ENCODE measurements at places on chromosomes 2 and 18.

GRCh38 chr2:11498543-11499034 lies 32.6 kb upstream of the E2F6 start:
- no peak for DNase-seq

DNA sequence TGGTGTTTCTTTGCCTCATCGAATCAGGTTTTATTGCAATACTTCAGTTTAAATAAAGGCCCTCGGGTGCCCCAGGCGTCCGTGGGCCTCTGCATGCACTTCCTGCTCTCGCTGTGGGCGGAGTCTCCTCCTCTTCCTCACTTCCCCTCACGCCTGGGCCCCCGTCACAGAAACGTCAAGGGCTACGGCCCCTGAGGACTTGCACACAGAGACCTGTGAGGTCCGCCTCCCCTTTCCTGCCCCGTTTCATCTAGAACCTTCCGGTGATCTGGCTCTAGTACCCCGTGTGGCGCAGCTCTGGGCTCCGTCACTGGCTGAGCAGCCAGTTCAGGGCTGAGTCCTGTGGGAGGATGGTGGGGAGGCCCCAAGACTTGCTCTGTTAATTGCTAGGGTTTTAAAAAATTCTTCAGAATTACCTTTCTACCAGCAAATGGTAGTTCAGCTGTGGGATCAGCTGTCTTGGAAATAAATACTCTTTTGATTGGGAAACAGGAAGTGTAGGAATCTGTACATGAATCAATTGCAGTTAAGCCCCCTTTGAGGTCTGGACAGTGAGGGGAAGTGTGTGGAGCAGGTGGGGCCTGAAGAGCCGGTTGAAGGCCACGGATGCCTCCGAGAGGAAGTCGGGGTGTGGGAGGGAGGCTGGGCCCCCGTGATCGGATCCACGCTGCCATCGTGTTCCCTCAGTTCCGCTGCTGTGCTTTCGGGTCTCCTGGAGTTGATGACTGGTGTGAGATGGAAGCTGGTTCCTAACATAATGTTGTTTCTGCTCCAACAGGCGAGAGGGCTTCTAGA lies 10.2 kb downstream of the NFATC1 start:
- DNase-seq, result no peak

DNA sequence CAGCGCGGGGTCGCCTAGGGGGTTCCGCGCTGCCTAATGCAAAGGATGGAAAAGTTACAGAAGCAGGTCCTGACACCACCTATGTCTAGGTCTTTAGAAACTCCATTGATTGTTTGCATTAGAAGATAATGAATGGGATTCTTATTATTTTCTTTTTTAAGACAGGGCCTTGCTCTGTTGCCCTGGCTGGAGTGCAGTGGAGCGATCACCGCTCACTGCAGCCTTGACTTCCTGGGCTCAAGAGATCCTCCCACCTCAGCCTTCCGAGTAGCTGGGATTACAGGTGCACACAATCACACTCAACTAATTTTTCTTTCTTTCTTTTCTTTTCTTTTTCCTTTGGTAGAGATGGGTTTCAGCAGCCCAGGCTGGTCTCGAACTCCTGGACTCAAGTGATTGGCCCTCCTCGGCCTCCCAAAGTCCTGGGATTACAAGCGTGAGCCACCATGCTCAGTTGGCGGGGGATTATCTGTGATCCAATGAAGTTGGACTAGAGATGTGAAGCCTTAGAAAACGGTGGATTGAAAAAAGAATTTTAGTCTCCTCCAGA lies 761 bp upstream of the IDH1 start:
- no peak for DNase-seq

GRCh38 chr2:137467246-137467862 lies 496.9 kb upstream of the HNMT start:
- peak; percentile 72 for DNase-seq
